Peyer's patch (tissue), 4 donors: ENCODE measurements at places on chromosomes 6 and 20.

DNA sequence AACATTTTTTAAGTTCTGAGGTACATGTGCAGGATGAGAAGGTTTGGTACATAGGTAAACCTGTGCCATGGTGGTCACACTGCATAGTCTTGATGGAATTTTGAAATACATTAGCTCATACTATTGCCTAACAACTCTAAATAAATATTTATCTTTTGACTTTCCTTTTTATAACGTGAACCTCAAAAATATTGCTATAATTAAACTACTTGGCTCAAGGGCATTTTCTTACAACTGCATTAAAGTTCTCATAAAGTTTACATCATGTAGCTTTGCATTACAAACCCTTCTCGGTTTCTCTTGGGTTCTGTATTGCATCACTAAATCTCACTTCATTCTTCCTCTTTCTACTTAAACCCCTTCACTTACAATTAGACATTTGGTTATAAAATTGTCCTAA is 636.0 kb upstream of the PTCHD4 start:
- no peak for DNase-seq

GRCh38 chr6:43295456-43295855 is 2.6 kb upstream of the SLC22A7 start:
- no peak for DNase-seq

DNA sequence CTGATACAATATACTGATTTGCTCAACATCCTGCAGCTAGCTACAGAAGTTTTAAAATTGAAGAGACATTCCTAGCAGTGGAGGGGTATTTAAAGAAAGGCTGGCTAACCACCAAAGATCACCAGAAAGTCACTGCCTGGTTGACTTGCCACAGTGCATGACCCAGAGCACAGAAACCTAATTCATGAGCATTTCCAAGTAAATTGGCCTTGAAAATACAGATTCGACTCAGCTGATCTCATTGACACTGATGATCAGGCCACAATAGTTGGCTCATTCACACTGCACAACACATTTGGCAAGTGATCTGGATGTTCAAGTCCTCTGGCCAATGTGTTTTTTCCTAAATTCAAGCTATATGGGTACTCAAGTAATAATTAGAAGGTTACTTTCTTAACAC is 13.3 kb upstream of the TDRD6 start:
- DNase-seq, result no peak

- DNase-seq, result no peak
Observed at GRCh38 chr6:34616227-34616585, 60.1 kb upstream of the SPDEF start.

- no peak for DNase-seq
Observed at GRCh38 chr6:42140756-42141602, 1.4 kb downstream of the C6orf132 start.

DNA sequence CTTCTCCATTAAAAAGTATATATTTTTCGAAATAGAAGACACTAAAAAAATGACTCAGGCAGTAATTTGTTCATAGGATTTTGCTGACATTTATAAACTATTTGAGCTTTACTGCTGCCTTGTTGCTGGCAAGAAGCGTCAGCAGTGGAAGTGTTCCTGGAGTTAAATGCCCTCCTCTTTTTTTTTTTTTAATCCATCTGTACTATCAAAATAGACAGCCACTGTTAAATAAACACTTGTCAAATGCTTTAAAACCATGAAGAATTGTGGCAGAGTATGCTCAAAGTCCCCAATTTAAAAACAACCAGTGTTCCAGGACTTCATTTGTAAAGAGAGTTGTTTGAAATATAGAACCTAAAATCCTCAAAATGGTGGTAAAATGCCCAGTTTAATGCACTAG is 253.8 kb downstream of the NKAIN2 start:
- no peak for DNase-seq

- no peak for DNase-seq
Observed at GRCh38 chr20:55329108-55329507, 676.2 kb downstream of the CBLN4 start.

DNA sequence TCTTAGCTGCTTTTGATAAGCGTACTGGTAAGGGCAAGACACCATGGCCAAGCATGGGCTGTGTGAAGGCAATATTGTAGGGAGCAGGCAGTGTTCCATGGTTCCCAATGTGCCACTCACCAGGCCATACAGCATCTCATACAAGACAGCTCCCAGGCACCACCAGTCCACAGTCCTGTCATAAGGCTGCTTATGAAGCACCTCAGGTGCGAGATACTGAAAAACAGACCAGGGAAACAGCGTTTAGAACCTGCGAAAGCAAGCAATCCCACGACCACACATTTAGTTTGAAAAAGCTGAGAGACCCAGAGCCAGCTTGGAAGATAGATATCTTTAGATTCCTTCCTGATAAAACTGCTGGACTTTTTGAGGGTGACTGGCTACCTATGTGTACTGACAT is 119.1 kb upstream of the SLC2A12 start:
- DNase-seq, result no peak

DNA sequence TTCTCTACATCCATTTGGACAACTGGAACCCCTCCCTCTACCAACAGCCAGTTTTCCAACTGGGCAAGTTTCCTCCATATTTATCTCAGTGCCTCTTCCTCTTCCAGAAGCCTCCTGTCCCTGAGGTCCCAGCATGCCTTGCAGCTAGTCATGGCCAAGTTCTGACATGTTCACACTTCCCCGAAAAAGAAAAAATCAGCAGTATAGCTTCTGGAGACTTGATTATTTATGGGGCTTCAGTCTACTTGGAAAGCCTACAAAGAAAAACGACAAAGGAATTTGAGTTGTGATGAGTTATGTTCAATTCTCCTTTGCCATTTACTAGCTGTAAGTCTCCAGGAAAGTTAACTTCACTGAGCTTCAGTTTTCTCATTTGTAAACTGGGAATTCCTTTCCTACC is 406.5 kb downstream of the MAFB start:
- no peak for DNase-seq

- no peak for DNase-seq
Observed at GRCh38 chr6:44305200-44305725, 7.9 kb downstream of the AARS2 start.

DNA sequence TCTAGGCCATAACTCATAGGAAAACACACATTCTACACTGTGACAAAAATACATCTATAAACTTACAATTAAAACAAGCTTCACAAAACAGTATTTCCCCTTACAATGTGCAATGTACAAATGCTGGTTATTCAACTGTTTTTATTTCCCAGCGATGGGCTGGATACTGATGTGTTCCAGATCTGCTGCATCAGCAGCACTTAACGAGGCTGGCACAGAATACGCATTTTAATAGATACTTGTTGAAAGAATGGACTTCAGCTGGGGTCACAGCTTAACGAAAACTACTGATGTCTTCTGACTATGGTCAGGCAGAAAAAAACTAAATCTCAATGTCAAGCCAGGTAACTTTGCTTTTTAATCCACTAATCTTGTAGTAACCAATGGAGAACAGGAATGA is 70.9 kb downstream of the B4GALT5 start:
- DNase-seq, result no peak

DNA sequence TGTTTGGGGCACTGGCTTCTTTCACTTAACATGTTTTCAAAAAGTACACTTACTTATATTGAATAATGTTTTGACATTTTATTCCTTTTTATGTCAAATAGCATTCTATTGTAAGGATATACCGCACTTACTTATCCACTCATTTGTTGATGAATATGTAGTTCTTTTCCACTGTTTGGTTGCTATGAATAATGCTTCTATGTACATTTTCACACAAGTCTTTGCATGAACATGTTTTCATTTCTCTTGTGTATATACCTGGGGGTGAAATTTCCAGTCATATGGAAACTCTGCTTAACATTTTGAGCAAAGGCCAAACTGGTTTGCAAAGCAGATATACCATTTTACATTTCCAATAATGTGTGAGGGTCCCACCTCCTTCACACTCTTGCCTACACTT is 202.3 kb upstream of the GGTLC1 start:
- DNase-seq, result no peak

GRCh38 chr6:100099189-100100074 is 105.4 kb upstream of the MCHR2 start:
- no peak for DNase-seq

GRCh38 chr6:4703382-4703781 is 72.8 kb upstream of the CDYL start:
- DNase-seq, result no peak

DNA sequence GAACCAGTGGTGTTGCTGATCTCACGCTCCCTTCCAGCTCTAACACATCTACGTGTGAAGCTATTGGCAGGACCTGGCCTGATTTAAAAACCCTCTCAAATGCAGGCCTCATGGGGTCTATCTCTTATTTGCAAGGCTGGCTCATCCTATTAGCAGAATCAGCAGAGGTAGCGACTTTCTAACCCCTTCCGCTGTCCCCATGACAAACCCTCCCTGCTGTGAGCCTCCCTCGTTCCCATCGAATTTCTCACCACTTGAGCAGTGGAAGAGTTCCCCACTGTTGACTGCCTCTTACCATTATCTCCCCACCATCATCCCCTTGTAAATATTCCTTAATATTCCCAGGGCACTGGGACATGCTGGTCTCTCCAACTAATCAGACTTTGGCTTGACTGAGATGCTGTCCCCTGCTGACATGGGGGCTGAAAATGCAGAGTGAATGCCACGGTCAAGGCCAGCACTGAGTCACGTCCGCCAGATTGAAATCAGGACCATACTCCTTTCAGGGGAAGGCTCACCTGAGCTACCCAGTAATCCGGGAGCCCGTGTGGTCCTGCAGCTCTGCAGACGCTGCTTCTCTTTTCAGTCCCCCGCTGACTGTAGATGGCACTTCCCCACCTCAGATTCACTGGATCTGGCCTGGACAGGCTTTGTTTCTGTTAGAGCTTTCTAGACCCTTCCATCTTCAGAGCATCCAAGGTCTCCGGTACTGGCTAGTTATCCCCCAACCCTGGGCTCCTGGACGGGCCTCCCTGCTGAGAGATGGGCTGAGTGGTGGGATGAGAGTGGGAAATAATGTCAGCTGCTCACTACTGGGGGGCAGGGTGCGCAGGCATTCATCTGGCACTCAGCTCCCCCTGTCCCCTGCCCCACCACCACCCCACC is 23.1 kb downstream of the AAR2 start:
- no peak for DNase-seq

GRCh38 chr6:113082745-113083144 is 735.6 kb downstream of the RFPL4B start:
- DNase-seq, result no peak

DNA sequence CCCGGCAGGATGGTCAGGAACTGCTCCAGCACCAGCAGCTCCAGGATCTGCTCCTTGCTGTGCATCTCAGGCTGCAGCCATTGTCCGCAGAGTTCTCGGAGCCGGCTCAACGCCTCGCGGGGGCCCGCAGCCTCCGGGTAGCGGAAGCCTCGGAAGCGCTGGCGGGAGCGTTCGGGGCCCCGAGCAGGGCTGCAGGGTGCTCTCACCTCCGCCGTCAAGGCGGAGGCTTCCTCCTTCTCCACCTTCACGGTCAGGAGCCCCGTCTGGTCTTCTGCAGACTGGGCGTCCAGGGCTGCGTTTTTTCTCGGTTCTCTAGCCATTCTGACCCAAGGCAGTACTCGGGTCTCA is 434 bp downstream of the ZKSCAN4 start:
- DNase-seq, result peak; percentile 56

DNA sequence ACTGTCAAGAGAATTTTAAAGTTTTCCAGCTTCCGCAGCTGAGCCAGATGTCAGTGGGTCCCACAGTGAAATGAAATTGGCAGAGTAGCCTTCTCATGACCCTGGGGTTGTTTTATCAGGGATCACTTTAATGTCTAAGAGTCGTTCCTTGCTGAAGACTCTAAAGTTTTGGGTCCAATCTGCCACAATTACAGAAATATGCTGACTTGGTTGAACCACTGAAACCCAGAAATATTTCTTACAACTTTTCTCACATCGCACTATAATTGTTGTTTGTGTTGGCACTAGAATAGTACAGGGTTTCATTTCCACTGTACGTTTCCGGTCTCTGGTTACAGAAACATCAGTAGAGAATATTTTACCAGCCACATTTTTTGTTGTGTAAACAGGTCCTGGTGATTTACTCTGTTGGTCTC is 109.0 kb downstream of the HMGCLL1 start:
- DNase-seq, result no peak

DNA sequence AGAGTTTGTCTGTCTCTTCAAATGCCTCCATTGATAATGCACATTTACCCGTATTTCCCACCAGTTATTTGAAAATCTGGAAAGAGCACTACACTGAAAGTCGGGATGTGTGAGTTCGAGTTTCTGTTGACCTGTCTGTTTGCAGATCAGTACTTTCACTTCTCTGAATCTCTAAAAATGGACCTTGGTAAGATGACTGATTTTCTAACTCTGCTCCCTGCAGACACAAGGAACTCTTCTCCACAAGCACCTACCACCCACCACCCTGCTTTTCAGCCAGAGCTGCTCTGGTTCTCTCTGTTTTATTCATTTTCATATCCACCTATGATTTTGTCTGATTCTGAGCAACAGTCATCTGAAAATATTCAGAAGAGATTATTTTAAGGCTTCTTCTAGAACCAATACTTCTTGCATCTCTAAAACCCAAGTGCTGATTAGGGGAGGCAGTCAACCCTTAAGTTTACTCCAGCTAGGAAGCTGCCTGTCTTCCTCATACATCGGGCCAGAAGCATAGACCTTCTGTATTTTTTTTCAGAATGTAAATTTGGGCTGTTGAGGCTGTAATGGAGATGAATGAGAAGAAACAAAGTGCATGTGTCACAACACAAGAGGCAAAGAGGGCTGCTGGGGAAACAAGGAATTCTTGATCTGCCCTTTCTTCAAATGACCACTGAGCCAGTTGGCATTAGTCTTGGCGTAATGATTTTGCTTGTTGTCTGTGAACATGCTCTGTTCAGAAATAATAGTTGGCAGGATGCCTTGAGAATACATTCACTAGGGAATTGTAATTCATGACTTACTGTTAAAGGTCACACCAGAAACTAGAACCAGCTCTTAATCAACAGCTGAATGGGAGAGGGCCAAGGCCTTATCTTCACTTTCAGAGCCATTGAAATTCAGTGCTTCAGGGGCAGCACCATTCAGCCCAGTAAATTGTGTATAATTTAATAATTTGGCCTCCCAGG is 85.4 kb upstream of the MYLIP start:
- no peak for DNase-seq

DNA sequence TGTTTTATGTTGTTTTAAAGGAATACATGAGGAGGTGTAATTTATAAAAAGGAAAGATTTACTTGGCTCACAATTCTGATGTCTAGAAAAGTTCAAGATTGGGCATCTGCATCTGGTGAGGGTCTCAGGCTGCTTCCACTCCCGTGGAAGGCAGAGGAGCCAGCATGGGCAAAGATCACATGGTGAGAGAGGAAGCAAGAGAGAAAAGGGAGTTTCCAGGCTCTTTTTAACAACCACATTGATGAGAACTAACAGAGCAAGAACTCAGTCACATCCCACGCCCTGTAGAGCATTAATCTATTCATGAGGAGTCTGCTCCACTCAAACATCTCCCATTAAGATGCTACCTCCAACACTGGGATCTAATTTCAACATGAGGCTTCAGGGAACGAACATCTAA is 1666.3 kb downstream of the HACE1 start:
- DNase-seq, result no peak
